Upper lobe of right lung (tissue), 1 donor: ENCODE measurements at places on chromosomes 5 and 9. TPM values are rescaled to one million over a fixed set of nuclear protein-coding genes. Genes with fewer than 3 reads are reported as not detected.

- peak; percentile 93 for DNase-seq
Observed at GRCh38 chr5:177366528-177367322, 9.0 kb downstream of the RGS14 start.

PCA3 gene
- total RNA-seq = not detected

DNA sequence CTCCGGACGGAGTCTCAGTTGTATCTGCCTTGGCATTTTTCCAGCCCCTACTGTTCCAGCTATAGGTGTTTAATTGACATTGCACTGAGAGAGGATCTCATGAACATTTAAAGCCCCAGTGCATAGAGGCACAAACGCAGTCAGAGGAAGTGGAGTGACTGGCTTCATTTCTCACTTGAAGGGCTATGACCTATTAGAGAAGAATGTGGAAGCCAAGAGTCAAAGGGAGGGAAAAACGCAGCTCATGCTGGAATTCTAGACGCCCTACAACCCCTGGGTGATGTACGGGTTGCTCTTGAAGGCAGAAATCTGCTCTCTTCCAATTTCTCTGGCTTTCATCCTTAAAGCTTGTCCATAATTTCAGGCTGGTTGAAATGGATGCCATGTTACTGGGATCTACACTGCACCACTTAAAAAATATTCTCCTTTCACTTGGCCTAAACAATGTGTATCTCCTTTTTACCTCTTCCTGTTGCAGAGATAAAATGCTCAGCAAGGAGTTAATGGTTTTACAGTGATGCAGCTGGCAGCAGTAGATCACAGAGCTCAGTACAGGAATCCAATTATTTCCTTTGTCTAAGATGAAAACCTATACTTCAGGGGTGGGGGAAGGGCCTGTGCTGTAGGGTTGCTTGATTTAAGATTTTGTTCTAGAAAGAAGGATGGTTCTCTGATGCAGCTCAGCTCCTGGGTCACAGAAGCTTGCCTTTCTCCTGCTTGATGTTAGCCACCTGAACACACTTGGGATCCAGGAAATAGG lies 61.8 kb upstream of the MAMDC2 start:
- no peak for DNase-seq

PRRX2 gene
- total RNA-seq = 1.1 TPM

- DNase-seq = no peak
Observed at GRCh38 chr5:102596951-102597350, 98.2 kb upstream of the SLCO6A1 start.

DNA sequence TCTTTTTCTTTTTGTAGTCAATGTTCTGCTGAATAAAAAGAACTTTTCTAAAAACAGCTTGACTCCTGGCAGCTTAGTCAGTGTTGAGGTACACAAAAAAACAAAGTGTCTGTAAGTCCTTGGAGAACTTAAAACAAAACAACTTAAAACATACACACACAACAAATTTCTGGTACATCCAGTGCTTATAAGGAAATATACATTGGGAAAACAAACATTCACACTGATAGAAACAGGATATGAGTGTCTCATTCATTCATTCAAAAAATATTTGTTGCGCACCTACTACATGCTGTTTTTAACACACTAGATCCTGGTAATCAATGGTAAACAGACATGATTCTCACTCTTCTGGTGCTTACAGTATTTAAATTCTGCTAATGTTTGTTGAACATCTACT lies 27.4 kb upstream of the MEGF9 start:
- DNase-seq = no peak

- peak; percentile 10 for DNase-seq
Observed at GRCh38 chr9:114321759-114322158, 1.1 kb upstream of the ORM1 start.

DNA sequence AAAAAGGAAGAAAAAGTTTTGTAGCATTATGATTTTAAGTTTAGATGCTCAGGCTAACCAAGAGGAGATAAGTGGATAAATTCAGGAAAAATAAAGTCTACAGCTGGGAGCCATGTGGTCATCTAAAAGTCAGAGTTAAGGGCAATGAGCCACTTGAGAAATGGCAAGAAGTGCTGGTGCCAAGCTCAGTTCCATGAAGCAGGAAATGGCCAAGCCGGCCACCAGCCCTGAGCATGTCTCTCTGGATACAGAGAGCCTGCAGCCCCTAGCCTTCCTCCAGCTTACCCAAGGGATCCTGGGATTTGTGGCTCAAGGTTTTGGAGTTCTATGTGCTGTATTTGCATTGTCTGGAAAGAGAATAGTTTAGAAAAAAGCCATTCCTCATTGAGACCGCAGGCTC lies 12.2 kb upstream of the S1PR3 start:
- DNase-seq = no peak

DNA sequence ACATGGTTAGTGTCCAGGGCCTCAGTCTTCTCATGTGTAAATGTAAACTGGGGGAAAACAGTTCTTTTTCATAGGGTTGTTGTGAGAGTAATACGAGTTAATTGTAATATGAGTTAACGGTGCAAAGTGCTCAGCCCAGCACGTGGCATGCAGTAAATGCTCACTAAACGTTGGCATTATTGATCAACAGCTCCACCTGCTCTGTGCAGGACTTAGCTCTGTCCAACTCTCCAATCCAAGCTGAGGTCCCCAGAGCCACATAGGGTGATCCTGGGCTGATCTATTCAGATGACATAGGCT lies 28.3 kb downstream of the SPOCK1 start:
- no peak for DNase-seq

GRCh38 chr5:111277061-111277460 lies 52.9 kb downstream of the CAMK4 start:
- no peak for DNase-seq

DNA sequence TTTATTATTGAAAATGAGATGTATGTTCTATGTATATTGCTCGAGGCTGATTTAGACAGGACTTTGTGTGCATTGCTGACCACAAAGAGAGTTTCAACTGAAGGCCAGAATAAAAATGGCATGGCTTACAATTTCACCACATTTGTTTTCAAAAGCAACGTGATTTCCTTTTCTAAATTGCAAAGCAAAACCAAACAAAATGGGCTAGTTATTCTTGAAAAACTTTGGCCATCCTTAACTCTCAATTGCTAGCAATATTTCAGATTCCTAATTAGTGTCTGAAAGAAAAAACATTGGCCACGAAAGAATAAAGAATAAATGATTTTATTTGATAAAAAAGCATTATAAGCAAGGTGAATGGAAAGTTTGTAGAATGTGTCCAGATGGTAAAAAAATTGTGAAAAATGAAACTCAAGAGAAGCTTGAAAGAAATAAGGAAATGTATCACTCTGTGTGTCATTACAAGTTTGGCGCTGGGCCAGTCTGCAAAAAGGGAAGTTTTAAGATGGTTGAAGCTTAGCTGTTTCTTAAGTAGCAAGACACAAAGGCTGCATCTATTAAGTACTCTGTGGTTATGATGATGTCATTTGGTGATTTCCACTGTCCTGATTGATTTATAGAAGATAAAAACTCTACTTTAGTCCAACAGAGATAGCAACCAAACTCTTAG lies 89.2 kb upstream of the PRLR start:
- DNase-seq = no peak
